Suppressor macrophage (primary cell): ENCODE measurements at places on chromosomes 1 and 21.
A peak's percentile ranks its signal among the peaks of the same experiment; 100 is the strongest.

GRCh38 chr1:237566581-237566980 is 324.1 kb downstream of the ZP4 start:
- DNase-seq = no peak

DNA sequence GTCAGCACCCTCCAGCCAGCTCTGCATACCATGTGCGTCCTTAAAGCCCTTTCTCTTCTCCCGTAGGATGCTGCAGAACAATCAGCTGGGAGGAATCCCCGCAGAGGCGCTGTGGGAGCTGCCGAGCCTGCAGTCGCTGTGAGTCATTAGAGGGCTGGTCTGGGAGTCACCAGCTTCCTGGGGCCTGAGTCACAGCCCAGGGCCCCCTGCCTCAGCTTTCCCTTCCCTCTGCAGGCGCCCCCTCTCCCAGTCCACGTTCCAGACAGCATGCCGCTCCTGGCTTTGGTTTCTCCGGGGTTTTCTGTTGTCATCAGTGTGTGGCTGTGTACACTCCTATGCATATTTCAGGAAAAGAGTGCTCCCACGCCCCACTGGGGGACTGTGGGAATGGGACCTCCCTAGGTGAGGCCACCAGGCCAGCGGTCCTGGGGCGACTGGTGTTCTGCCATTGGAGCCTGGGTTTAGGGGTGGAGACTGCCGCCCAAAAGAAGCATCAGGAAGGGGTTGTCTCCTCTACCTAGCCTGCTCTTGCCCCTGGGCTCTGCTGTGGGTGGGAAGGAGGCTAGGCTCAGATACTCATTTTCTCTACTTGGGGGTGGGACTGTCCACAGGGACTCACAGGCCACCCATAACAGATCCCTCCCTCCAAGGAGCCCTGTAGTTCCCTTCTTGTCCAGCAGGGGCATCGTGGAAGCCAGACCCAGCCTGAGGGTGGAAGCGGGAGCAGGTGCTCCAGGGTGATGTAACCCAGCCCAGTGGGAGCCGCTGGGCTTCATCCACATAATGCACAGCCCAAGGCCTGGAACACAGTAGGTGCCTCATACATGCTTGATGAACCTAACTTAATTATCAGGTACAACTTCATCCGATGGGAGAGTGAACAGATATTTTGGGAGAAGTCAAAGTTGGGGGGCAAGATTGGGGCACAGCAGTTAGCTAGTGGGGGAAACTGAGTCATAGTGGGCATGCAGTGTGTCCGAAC is 42.5 kb downstream of the LGR6 start:
- peak; percentile 86 for DNase-seq

DNA sequence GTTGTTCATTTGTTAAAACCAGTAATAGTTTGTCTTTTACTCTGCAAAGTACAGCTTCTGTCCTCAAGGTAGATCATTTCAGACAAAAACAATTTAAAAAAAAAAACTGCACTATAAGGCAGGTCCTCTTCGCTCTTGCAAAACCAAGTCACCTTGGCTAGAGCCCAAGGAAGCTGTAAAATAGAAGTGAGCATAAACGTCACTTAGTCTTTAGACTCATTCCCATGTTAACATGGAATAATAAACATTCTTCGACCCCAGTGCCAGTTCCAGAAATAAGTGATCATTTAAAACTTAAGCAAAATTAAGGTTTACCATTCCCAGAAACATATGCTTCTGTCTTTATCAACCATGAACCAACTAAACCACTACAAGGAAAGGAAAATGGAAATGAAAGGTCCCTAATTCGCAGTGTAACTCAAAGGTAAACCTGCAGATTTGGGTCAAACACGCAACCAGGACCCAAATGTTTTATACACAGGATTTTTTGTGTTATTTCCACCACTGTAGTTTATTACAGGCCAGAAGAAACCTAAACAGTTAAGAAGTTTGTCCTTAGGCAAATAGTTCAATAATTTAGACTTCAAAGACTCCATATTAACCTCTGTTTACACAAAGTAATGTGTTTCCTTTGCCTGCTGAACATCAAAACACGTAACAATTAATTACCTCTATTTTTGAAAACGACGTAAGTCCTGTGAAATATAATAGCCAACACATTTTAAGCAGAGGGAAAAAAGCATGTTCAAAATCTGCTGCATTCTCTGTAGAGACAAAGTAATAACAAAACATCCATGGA is 54.6 kb downstream of the TGFBR3 start:
- no peak for DNase-seq

DNA sequence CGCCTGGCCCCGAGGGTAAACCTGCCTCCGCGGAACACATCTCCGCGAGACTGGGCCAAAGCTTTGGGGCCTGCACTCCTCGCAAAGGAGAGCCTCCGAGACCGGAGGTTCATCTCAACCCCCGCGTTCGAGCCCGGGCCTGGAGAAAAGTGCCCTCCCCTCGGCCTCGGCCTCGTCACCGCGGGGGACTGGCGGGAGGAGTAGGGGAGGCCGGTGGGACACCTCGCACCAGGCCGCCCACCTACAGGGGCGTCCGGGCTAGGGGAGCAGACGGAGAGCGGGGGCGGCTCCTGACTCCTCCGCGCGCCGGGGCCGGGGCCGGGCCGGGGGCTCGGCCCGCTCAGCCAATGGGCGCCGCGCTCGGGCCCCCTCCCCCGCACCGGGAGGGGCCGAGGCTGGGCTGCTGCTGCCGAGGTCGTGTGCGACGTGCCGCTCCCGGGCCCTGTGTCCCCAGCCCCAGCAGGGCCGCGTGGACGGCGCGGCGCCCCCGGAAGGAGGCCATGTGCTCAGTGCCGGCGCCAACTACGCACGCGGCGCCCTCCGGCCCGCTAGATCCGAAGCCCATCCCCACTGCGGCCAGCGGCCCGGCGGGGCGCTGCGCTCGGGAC is 684 bp downstream of the SLC2A1 start:
- DNase-seq = peak; percentile 65

- peak; percentile 31 for DNase-seq
Measured at GRCh38 chr1:38818175-38818976, 41.2 kb downstream of the RRAGC start.

- DNase-seq = no peak
Measured at GRCh38 chr1:172928412-172928811, 122.3 kb downstream of the TNFSF18 start.

DNA sequence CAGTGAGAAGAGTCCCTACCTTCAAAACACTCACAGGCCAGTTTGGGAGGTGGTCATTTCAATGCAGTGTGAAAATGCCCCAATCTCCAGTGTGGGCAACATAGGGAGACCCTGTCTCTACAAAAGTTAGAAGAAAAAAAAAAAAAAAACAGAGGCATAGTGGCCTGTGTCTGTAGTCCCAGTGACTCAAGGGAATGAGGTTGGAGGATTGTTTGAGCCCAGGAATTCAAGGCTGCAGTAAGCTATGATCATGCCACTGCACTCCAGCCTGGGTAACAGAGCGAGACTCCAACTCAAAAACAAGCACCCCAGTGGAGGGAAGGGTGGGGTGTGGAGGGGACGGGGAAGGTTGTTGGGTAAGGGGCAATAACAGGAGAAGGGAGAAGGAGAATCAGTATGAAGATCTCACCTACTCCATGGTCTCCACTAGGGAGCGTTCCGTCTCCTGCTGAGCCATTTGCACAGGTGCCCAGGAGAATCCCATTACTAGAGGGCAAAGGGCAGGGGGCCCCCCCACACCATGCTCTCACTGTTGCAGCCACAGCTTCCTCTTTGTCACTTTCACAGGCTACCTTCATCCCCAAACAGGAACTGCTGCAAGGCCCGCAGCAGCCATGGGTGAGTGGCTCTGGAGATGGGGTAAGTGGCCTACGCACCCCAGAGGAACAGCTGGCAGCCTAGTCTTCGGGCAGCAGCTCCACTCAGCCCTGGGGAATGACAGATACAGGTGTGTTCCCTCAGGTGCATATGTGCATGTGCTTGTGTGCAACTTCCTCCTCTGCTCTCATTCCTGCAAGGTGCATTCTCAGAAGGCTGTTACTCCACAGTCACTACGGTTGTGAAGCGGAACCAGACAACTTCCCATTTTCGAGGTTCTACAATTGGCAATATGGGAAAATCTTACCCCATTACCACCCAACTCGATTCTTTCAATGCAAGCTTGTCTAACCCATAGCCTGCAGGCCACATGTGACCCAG is 87.9 kb upstream of the LYST start:
- peak; percentile 94 for DNase-seq

DNA sequence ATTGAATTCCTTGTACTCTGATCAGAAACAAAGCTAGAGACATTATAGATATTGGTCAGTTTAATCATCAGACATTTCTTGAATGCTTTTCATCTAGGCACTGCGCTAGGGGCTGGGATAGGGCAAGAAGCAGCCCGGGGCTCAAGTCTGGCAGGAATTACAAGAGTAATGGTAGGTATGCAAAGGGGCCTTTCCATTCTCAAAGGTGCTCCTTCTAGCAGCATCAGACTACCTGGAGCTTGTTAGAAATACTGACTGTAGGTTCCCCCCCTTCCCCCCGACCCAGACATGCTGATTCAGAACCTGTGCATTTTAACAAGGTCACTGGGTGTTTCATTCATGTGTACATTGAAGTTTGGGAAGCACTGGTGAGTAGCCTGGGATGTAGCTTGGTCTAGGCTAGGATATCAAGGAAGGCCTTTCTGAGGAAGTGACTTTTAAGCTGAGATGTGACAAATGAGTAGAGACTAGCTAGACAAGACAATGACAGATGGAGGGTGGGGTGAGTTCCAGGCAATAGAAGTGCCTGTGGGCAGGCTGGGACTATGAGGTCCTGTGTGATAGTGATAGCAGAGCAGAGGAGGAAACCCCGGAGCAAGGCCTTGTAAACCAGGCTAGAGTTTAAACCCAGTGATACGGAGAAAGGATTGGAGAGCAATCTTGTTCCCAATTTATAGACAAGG is 26.3 kb downstream of the NFASC start:
- DNase-seq = no peak

DNA sequence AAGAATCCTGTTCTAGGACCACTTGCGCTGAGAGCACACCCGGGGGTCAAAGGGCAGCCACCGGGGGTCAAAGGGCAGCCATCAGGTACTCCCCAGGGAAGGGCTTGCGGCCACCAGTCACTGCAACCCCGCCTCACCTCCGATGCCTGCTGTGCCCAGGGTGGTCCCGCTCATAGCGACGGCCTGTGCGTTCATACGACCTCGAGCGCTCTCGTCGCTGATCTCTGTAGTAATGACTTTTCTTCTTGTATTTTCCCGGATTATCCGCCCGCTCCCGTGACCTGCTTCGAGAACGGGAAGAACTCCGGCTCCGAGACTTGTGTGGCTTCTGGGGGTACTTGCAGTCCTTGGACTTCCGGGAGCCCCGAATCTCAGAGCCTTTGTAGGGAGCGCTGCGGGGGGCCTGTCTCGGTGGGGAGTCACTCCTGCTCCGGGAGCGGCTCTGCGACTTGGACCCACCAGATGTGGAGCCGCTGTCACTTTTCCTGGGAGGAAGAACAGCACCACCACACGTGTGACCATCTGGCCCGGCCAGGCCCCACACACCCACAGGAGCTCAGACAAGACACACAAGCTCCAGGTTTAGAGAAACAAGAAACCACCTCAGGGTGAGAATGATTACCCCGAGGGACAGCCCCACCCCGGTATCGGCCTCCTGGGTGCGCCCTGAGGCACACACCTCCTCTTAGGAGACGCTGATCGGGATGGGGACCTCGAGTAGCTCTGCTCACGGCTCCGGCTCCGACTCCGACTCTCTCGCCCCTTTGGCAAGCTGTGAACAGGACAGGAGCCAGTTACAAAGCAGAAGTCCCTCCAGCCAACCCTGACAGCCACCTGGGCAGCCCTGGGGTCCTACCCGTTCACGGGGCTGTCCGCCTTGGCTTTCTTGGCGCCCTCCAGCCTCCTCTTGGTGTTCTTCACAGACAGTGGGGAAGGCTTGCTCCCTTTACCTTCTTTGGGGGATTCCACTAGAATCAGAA is 11.7 kb downstream of the CCNL2 start:
- DNase-seq = no peak

- DNase-seq = no peak
Measured at GRCh38 chr1:101965341-101965740, 31.4 kb downstream of the OLFM3 start.

DNA sequence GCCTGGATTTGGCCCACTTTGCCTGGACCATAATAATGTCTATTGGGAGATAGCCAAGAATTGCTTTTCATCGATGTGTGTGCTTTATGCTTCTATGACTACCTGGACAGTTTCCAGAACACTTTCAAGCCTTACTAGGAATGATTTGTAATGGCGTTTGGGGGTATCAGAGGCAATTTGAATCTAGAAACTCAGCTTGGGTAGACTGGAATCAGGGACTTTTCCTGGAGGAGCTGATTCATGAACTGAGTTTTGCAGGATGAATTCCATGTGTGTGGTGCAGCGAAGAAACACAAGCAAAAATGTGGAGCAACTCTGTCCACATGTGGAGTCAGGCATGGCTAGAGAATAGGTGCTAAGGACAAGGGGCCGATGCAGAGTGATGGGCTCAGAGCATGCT is 11.9 kb upstream of the TMEM61 start:
- DNase-seq = no peak

- DNase-seq = no peak
Measured at GRCh38 chr1:174535207-174535606, 87.4 kb downstream of the GPR52 start.

DNA sequence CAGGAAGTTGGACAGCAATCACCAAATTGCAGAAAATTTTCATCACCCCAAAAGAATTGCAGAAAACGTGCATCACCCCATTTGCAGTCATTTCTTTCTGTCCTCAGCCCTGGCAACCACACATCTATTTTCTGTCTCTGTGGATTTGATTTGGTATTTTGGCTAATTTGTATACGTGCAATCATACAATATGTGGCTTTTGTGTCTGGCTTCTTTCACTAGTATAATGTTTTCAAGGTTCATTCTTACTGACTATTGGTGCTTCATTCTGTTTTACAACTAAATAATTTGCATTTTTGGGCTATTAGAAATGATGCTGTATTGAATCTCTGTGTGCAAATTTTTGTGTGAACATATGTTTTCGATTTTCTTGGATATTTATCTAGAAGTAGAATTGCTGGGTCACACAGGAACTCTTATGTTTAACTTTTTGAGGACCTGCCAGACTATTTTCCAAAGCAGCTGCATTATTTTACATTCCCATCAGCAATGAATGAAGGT is 24.8 kb upstream of the PRDM2 start:
- DNase-seq = no peak

GRCh38 chr1:117147341-117147831 is 25.8 kb upstream of the TRIM45 start:
- DNase-seq = no peak

DNA sequence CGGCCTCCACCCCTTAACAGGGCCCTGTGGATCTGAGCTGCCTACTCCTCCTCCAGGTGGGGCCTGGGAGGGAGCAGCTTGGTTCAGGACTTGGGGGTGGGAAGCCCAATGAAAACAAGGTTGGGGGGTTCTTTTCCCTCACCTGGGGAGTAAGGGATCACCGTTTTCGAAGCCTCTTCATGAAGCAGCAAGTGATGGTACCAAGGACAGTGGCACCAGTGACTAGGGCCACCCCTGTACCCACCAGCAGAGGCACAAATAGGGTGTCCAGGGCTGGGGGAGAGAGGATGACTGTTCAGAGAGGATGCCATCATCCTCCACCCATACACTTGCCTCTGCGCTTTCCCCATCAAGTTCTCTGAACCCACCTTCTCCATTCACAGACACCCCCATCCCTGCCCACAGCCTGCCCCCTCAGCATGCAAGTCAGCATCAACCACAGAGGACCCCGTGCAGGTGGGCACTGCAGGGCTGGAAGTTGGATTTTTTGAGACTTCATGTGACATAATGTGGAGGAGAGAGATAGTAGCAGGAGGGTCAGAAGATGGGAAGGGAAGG is 6.7 kb downstream of the IGSF8 start:
- no peak for DNase-seq

- DNase-seq = no peak
Measured at GRCh38 chr1:225534772-225535171, 106.9 kb upstream of the LBR start.

- DNase-seq = no peak
Measured at GRCh38 chr1:112651205-112651604, 23.3 kb upstream of the MOV10 start.

GRCh38 chr1:170539154-170539553 is 7.2 kb downstream of the GORAB start:
- no peak for DNase-seq
